ENCODE measurements at places on chromosomes 6 and 20. TPM values are rescaled to one million over a fixed set of nuclear protein-coding genes. Genes with fewer than 3 reads are reported as not detected.
A peak's percentile ranks its signal among the peaks of the same experiment; 100 is the strongest.

- no peak overlapping the region for H3K27ac ChIP-seq
- no peaks in the 10 kb centered on the region for H3K36me3 ChIP-seq
- H3K4me3 ChIP-seq, result peak overlapping the region; percentile 78
- H3K4me1 ChIP-seq, result peaks cover 37% of the 10 kb centered on the region
- DNase-seq, result no peak
- no peaks in the 10 kb centered on the region for H3K27me3 ChIP-seq
These were observed 1.5 kb upstream of the ARID1B start for GRCh38 chr6:156775717-156776116.

THBS2 gene
- total RNA-seq, result 0.13 TPM

CNBD2 gene
- total RNA-seq, result 6.1 TPM

DNA sequence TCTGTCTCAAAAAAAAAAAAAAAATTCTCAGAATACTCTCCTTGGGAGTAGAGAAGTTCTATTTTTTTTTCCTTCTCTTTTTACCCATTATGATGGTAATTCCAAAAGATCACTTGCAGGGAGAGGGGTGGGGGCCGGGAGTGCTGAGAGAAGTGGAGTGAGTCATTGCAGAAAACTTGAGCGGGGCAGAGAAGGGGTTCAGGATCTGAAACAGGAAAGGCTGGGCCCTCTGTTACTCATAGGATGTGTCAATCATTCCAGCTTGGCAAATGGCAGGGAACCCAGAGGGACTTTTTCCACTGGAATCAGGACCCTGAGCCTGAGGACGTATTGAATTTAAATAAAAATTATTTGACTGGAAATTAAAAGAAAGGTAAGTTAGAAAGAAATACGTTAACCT, 111.4 kb upstream of the ARMC2 start:
- no peaks in the 10 kb centered on the region for H3K36me3 ChIP-seq
- peaks cover 6% of the 10 kb centered on the region for H3K4me1 ChIP-seq
- H3K27ac ChIP-seq, result no peak overlapping the region
- no peak overlapping the region for H3K4me3 ChIP-seq

DNA sequence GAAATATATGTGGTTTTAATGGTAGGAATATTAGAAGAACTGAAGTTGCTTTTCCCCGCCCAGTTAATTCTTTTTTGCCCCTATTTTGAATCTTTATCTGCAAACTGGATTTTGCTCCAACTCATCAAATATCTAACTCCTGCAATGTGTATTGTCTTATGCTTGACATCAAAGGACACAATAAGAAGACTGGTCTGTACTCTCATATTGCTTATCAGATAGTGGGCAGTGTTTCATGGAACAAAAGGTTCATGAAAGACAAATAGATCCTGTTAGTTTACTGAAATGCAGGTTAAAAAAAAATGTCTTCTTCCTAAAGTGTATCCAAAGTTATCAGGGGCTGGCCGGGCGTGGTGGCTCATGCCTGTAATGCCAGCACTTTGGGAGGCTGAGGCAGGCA, 27.7 kb upstream of the GTF3C6 start:
- no peak for DNase-seq

GRCh38 chr20:45111799-45112471, 3.0 kb downstream of the WFDC5 start:
- H3K36me3 ChIP-seq, result no peaks in the 10 kb centered on the region
- H3K4me1 ChIP-seq, result no peaks in the 10 kb centered on the region
- H3K27me3 ChIP-seq, result no peaks in the 10 kb centered on the region
- no peak overlapping the region for H3K4me3 ChIP-seq
- peak; percentile 66 for DNase-seq

POU3F2 gene
- 8.8 TPM for total RNA-seq

DNA sequence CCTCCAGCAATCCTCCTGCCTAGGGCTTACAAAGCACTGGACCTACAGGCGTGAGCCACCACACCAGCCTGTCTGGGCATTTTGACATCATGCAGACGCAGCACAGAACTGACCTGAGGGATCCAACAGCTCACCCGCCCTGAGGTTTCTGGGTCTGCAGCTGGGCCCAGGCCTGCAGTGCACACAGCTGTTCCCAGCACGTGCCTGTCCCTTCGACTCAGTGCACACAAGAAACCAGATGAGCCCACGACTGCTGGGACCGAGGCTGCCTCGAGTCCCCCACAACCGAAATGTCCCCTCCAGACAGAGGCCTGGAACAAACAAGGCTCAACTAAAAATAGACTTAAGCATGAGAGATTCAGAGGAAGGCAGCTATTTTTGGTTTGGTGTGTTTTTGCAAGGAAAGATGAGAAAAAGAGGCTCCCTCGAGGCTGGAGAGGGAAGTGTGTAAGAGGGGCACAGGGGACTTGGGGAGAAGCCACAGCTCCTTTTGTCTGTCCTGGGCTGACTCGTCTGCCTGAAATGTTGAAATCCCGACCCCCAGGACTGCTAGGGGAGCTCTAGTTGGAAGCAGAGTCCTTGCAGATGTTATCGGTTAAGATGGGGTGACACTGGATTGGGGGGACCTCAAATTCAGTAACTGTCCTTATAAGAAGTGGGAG, 66.3 kb downstream of the YTHDF1 start:
- H3K27me3 ChIP-seq, result no peaks in the 10 kb centered on the region
- no peak for DNase-seq
- H3K36me3 ChIP-seq, result peaks cover 8% of the 10 kb centered on the region
- no peak overlapping the region for H3K27ac ChIP-seq
- peaks cover 12% of the 10 kb centered on the region for H3K4me1 ChIP-seq

Data from neural progenitor cell (in vitro differentiated cells).